Stimulated activated CD4-positive, alpha-beta T cell treated with anti-CD3 and anti-CD28 coated beads, Interleukin-2, amount 100 ng/mL, for 24 hours (primary cell): ENCODE measurements at places on chromosomes 7 and 10.
A peak's percentile ranks its signal among the peaks of the same experiment; 100 is the strongest.

GRCh38 chr10:101588879-101589278 is 758 bp downstream of the DPCD start:
- no peak for DNase-seq

GRCh38 chr7:82317257-82317721 is 126.3 kb downstream of the CACNA2D1 start:
- DNase-seq: no peak

- DNase-seq: no peak
Measured at GRCh38 chr7:37570145-37570544, 113.4 kb upstream of the GPR141 start.

GRCh38 chr10:86391236-86391840 is 24.7 kb upstream of the GRID1 start:
- DNase-seq: no peak

DNA sequence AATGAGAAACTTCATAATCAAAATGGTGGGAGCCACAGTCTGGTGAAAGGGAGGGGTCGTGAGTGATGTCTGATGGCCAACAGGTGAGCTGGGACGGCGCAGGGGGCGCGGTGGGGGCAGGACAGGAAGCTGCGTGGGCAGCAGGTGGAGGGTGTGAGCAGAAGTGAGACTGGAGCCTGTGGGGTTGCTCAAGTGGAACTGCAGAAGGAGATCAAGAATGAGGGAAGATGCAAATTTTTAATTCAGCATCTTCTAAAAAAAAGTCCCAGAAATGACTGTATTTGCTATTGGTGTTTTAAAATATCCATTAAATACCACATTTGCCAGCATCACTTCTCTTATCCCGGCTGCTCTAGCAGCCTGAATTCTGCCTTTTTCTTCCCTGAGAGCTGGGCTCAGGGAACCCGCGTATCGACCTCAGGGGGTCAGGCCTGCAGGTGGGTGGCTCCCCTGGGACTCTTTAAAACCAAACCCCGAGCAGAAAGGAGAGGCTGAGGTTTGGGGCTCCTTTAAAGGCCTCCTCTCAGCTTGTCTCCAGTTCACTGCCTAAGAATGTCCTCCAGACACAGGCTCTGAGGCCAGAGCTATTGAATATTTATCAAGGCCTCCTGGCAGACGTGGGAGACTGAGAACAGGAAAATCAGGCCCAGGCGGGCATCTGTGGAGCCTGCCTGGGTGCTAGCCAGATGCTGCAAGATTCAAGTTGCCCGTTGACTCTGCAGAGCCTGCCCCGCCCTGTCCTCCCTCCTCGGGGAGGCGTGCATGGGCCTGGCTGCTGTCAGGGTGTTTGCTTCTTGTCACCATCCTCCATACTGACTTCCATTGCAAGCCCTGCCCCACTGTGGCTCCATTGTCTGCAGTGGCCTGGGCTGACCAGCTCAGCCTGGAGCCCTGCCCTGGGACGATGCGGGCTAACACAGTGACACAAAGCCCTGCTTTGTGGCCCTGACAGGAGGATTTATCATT is 53.9 kb downstream of the SYPL1 start:
- no peak for DNase-seq

- no peak for DNase-seq
Measured at GRCh38 chr10:98415731-98416119, 743 bp upstream of the PYROXD2 start.

- no peak for DNase-seq
Measured at GRCh38 chr10:133150226-133150625, 9.8 kb upstream of the KNDC1 start.

DNA sequence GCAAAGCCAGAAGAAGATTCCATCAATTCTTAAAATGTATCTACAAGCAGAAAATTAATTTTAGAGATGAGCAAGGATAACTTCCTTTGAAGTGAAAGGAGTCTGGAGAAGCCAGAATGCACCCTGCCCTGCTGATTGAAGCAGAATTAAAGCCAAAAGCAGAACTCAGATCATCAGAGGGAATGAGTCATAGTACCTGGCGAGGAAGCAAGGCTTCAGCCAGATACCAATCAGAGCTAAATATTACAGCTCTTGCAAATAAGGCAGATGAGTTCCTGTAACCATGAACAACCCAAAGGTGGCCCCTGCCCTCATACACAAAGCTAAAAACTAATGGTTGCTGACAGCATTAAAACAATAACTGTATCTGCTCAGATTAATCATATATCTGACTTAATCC is 10.4 kb downstream of the HTR7 start:
- DNase-seq: no peak

- DNase-seq: no peak
Measured at GRCh38 chr10:36573246-36573645, 552.2 kb upstream of the ANKRD30A start.

DNA sequence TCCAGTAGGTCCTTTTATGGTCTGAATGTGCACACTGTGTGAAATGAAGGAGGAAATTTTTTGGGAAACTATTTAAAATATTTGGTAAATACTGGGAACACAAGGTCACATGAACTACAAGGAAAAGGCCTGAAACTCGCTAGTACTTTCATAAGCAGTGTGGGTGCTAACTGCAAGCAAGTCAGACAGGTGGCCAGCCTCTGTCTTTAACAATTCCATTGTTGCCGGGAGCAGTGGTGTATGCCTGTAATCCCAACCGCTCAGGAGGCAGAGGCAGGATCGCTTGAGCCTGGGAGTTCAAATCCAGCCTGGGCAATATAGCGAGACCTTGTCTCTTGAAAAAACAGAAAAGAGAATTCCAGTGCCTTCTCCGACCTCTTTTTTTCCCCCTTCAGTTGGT is 37.5 kb downstream of the SMURF1 start:
- DNase-seq: no peak

- no peak for DNase-seq
Measured at GRCh38 chr7:22146961-22147512, 201.3 kb upstream of the CDCA7L start.

DNA sequence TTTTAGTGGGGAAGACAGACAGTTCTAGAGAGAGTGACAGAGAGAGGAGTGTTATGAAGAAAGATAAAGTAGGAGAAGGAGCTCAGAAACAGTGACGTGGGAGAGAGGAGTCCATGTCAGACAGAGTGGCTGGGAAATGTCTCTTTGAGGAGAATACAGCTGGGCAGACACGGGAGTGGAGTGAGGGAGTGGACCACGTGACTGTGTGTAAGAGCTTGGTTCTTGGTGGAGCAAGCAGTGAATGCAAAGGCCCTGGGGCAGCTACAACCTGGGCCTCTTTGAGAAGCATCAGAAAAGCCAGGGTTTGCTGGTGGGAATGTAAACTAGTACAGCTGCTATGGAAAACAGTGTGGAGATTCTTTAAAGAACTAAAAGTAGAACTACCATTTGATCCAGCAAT is 11.9 kb upstream of the PLEKHS1 start:
- DNase-seq: no peak

DNA sequence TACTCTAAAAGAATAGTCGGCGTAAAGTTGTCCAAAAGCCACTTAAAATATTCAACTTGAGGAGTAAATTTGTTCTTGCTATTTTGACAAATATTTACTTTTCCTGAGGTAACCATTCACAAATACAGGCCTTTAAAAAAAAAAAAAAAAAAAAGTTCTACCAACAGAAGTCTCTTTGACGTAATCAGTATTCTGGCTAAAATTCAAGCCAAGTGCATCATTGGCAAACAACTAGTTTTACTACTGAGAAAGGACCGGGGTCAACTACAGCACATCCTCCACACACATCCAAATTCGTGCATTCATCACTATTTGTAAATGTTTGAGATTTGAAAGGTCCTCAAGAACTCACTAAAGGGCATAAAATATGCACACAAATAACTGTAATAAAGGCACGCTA is 2.0 kb downstream of the OAT start:
- DNase-seq: no peak

GRCh38 chr7:27364344-27364758 is 121.7 kb downstream of the EVX1 start:
- no peak for DNase-seq

GRCh38 chr7:1372671-1373379 is 86.4 kb downstream of the MICALL2 start:
- no peak for DNase-seq

- DNase-seq: no peak
Measured at GRCh38 chr7:15604166-15604565, 42.4 kb upstream of the AGMO start.

GRCh38 chr7:17342756-17343155 is 44.3 kb downstream of the AHR start:
- no peak for DNase-seq

GRCh38 chr10:36448760-36449691 is 676.4 kb upstream of the ANKRD30A start:
- DNase-seq: no peak

DNA sequence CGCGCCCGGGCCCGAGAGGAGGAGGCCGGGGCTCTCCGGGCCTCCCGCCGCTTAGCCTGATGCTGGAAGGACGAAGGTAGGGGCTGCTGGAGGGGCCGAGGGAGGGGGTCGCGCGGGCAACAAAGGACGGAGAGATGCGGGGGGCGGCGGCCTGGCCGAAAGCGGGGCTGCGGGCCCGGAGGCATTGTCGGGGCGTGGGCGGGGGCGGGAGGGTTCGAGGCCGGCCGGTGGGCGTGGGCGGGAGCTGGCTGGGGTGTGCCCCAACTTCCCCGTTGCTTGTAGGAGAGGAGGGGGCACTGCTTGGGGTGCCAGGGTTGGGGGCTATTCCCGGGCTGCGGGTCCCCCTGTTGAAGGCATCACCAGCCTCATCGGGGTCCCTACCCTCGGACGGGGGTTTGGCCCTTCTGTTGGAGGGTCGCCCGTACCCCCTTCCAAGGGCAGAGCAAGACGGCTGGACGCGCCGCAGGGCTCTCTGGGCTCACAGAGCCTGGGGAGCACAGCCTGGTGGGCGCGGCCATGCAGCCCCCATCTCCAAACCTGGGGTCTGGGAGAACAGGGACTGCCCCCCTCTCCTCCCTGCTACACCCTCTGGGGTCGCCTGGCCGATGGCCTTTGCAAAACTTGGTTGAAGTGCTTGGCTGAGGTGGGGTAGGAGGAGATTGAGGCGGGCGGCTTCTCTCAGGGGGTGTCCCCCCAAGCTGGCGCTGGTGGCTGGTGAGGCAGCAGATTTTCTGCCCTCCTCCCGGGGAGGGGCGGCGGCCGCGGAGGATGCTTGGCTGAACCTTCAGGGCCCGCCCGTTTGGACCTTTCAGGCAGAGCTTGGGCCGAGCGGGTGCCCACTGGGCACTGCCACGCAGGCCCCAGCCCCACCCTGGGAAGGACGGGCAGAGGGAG is 699 bp downstream of the CLIP2 start:
- DNase-seq: peak; percentile 12

DNA sequence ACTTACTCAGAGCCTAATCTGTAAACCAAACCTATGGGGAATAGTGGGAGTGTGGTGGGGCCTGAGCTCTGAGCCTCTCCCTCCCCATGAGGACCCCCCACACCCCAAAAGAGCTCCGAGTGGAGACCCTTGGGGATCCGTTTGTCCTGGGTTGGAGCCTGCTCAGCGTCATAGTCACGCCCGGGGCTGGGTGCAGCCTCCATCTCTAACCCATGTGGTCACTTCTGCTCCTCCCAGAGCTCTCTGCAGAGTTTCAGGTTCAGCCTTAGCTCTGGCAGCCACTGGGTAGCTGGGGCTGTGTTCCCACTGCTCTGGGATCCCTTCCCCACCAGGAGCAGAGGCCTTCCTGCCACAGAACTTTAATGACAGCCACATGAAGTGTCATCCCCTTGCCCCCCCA is 25.9 kb downstream of the PFKFB3 start:
- no peak for DNase-seq

- DNase-seq: no peak
Measured at GRCh38 chr7:54960517-54960916, 58.3 kb upstream of the EGFR start.

DNA sequence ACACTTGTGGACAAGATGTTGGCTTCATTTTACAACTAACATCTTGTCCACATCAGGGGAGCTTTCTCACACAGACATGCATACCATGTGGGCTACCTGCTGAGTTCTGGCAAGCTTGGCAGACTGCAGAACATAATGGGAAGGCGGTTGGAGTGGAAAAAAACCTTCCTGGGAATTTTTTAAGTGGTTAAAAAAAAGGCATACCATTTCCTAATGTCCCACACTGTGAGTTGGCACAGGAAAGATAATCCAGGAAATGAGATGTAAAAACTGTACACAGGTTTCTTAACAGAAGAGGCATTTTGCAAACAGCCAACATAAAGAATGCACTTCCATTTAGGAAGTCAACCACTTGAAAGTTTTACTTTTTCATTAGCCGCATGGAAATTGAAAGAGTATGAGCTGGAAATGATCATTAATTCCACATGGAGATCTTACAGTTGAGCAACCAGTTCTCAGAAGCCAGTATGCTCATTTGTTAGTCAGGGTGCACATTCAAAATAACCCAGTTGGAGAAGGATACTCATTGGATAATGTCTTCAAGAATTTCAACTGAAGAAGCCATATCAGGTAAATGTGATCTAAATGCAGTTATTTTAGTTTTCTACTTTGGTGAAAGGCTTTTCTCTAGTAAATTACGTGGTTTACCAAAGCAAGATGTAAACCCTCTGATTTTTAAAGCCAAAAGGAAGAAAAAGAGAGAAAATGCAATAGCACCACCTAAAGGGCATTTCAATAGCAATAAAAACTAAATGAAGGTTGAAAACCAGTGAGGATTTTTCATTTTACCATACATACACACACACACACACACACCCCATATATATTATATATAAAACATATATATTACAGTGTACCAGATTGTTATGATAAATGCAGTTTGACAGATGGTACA is 194.0 kb downstream of the TAX1BP1 start:
- no peak for DNase-seq

- DNase-seq: no peak
Measured at GRCh38 chr10:45461034-45461433, 87.0 kb downstream of the ALOX5 start.

DNA sequence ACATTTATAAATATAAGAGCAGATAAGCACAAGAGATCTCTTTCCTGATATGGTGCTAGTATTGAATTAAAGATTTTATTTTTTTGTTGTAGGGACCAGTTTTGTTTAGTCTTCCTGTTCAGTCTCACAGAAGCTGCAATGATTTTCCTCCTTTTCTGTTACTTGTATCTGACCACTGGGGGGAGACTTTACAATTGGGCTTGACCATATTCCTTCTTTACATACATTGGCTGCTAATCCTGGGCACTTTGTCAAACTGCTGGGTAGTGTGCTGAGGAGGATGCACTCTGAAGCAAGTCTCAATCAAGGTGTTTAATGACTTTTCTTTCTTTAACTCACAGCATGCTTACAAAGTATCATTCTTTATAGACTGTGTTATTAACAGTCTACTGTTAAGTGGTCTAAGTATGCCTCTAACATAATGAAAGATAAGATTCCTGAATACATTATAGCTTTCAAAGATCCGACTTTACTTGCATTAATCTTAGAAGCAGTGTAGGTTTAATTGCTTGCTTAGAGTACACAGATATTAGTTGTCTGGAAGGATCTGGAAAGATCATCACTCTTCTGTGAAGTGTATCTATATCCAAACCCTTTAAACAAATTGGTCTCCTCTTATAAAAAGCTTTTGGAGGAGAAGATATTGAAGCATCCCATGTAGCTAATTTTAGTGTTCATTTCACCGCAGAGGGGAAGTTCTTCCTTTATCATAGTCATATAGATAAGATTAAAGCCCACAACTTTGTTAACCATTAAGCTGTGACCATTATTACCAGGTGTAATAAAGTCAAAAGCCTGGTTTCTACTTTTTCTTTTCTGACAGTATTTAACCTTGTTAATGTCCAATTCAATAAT is 3.1 kb downstream of the PALS2 start:
- no peak for DNase-seq
